NCI-H2029 (cell line): ENCODE measurements at places on chromosomes 2 and 18.
A peak's percentile ranks its signal among the peaks of the same experiment; 100 is the strongest.

DNA sequence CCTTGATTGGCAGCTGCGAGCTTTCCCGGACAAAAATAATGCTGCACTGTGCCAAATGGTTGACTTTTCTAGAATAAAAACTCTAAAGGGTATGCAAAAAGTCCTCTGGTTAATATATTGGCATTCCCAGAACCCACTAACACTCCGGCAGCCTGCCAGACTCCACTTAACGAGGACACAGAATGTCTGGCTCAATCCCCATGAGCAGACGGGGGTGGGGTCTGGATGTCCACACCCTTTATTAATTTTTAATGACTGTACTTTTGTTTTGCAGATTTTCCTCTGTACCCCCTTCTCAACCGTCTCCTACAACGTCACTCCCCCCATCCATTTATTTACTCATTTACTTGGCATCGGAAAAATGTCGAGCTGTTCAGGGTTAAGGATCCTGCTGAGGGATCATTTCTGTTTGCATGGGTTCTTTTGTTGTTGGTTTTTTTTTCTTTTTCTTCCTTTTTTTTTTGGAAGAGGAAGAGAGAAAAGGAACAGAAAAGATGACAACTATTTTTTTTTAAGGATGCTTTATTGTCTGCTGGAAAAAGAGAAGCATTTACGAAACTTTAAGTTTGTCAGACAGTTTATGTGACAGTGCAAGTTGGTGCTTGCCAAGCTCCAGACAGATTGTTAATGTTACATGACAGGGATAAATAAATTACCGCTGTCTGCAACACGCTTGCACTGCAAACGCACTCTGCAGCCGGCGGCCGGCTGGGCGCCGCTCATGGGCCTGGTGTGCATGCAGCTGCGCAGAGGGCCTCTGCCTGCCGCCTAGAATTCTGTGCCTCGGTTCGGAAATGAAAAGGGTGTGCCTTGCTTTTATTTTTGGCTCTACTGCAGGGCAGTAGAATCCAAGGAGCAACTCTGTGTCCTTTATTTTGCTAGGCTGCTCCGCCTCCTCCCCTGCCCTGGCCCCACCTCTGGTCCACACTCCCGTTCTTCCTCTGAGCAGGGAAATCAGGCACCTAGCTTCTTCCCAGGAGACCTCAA is 3.6 kb downstream of the LDLRAD4 start:
- peak; percentile 42 for DNase-seq

DNA sequence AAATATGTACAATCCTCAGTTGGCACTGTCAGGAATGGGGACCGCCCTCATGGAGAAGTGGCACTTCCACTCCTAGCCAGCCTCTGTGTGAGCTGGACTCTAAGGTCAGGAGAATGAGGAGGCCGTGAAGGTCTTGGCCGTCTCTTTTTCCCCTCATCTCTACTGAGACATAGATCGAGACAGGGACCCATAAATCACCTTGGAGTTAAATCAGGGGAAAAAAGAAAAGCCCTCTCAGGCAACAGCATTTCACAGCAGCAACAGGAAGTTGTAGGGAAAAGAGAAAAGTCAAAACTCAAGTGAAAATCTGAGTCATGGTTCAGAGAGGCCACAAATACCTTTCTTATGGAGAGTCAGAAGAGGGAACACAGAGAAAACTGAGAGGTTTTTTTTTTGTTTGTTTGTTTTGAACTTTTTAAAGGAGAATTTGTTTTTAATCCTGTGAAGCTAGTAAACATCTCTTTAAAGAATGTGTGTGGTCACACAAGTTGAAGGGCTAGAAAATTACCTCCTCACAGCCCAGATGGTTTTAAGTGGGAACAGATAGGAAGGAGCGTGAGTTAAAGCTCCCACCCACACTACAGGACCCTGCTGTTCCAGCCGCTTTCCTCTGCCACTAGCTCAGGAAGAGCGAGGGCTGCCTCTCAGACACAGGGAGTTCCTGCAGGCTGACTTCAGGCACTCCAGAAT is 30.6 kb upstream of the CYP1B1 start:
- no peak for DNase-seq

DNA sequence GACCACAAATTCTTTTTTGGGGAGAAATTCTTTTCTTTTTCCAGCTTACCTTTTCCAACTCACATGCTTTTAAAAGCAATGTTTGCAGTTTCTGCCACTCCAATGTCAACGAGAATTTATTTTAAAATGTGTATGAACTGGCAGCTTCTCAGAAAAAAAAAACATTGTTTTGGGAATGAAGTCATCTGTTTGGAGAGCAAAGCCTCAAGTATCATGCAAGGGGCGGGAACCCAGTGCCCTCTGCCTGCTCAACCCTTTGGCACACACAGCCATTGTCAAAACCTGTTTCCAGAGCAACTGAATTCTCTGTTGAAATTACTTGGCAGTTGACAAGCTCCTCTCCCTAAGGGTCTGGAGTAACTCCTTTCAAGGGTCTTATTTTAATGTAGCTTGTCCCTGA is 128.5 kb downstream of the QPCT start:
- DNase-seq, result peak; percentile 92

GRCh38 chr2:42932271-42933151 is 140.1 kb upstream of the HAAO start:
- DNase-seq, result no peak

GRCh38 chr18:55096263-55096951 is 137.1 kb upstream of the CCDC68 start:
- no peak for DNase-seq

DNA sequence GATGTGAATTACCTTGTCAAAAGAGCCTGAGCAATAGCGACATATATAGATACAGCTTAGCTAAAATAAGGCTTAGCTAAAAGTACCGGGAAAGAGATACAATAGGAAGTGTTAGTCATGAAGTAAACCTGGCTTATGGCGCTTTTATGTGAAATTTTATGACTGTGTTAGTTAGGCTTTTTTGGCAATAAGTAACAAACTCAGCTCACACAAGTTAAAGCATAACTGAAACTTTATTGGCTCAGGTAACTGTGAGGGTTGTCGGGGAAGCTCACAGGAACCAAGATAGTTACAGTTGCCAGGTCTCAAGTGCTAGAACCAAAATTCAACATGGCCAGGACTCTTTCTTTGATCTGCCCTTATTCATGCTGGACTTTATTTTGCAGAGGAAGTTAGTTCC is 925.0 kb upstream of the GYPC start:
- DNase-seq, result no peak

GRCh38 chr18:6401687-6402086 is 13.0 kb downstream of the L3MBTL4 start:
- DNase-seq, result no peak

DNA sequence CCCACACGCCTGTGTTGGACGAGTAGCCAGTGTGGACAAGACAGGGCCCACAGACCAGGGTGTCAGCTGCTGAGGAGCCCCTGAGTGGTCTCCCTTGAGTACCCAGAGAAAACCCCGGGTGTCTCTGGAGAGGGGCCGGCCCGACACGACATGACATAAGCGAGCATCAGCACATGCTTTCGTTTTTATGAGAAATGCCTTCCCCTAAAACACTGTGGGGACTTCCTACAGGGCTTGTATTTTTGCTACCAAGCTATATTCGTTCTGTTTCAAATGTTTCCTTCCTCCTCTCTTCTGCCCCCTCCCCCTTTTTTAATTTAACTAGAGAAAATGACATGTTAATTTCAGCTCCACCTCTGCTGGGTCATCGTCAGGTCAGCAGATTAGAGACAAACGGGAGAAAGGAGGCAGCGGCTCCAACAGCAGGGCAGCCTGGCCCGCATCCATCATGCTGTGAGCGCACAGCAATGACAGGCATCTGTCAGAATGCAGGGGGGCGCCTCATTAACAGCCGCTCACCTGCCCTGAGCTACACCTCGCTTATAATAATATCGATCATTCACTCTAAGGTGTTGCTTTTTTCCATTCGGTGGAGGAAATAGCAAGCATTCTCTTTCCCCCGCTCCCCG is 286.2 kb downstream of the ZNF516 start:
- no peak for DNase-seq

GRCh38 chr18:61939046-61939674 is 46.4 kb upstream of the RNF152 start:
- no peak for DNase-seq

- DNase-seq, result no peak
Observed at GRCh38 chr18:45050712-45051601, 370.3 kb downstream of the SETBP1 start.

- DNase-seq, result no peak
Observed at GRCh38 chr2:189024901-189025618, 50.9 kb downstream of the COL3A1 start.

DNA sequence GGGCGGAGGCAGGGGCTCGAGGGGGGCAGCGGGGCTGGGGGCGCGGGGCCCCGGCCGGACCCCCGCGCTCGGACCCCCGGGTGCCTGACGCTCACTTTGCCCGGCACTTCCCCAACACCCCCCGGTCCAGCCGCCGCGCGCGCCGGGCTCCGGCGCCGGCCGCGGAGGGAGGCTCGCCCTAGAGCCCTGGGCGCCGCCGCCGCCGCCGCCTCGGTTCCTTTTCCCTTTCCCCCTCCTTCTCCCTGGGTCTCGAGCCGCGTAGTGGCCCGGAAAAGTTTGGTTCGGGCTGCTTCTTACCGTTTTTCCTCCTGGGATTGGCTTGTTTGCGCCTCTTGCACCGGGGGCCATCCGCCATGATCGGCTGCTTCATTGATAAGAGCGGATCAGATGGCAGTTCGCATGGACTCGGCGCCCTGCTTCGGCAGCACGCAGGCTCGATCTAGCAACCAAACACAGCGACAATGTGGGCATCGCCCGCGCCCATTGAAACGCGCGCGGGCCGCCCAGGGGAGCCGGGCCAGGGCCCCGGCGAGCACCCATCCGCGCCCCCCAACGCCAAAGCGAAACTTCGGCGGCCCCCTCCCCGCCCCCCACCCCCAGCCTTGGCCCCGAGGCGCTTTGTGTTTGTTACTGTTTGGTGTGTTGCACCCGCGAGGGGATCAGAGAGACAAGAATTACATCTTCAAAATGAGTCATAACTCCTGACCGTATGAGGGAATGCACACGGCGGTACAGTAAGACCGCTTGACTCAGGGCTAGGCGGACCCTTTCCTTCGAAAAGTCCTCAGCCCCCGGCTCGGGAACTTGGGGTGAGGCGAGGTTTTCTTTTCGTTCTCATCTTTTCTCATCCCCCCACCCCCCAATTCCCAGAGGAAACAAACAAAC is 2.7 kb downstream of the ZEB2 start:
- no peak for DNase-seq

DNA sequence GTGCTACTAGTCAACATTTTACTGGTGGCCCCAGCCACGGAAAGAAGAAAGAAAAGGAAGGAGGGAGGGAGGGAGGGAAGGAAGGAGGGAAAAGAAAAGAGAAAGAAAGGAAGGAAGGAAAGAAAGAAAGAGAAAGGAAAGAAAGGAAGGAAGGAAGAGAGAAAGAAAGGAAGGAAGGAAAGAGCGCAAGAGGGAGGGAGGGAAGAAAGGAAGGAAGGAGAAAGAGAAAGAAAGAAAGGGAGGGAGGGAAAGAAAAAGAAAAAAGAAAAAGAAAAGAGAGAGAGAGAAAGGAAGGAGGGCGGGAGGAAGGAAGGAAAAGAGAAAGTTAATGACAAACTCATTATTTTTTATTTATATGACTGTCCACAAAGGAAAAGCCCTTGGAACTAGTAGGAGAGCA is 34.9 kb upstream of the SLC35G4 start:
- DNase-seq, result no peak

DNA sequence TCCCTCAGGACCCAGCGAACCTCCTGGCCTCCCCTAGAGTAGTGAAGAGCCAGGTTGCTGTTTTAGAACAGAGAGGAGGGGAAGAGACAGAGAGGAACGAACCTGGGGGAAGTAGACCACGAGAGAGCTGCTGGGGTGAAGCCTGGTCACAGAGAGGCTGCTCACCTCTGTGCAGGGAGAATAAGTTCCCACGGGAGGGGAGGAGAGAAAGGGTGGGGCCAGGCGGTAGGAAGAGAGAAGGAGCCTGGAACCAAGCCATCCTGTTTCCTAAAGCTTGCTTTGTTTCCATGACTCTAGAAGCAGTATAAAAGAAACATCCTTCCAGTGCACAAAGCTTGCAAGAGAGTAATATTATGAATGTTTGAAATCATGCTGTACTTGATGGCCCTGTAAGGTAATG is 147.9 kb downstream of the MYT1L start:
- peak; percentile 23 for DNase-seq

GRCh38 chr18:70132999-70133398 is 72.5 kb downstream of the RTTN start:
- no peak for DNase-seq

- DNase-seq, result no peak
Observed at GRCh38 chr2:81389203-81389602, 1084.7 kb upstream of the LRRTM1 start.

GRCh38 chr2:118403658-118404451 is 315.6 kb downstream of the INSIG2 start:
- DNase-seq, result no peak

GRCh38 chr2:63440612-63441011 is 147.7 kb downstream of the WDPCP start:
- DNase-seq, result no peak

GRCh38 chr18:63909870-63910269 is 2.1 kb downstream of the SERPINB10 start:
- DNase-seq, result no peak

DNA sequence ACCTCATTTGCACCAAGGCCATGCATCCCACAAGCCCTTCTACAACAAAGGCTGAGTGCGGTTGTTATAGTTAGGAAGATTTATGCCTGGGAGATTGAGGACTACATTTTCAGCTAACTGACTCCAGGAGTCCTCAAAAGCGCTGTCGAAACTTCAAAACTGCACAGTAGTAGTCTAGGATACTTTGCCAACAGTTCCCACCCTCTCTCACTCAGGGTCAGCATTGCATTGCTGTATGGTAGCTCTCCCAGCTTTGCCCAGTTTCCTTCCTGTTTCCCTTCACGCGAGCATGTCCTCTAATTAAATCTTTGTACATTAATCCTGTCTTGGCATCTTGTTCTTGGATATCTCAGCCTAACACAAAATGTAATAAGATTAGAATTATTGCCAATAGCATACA is 420.6 kb upstream of the UBE2E3 start:
- no peak for DNase-seq

DNA sequence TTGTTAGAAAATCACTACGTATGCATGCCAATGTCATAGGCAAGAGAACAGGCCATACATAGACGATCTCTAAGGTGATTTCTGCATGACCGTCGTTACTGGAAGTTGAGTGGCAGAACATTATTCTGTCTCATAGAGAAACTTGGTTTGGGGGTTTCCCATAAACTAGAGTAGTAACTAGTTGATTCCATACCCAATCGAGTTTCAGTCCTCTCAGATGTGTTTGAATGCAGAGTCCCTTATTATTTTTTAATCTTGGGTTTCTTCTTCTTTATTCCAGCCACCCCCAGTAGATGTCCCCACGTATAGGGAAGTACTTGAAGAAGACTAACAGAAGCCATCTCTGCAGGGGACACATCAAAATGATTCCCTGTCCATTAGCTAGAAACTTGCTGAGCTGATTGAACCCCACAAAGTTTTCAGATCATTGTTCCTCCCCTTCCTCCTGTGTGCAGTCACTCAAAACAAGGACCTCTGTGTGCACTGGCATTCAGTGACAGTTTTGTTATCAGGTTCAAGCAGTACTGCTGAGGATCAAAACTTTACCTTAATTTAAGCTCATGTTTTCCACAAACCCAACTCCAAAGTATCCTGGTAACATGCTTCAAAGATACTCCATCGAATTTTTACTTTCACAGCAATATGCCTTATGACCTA is 68.4 kb upstream of the CDCA7 start:
- DNase-seq, result no peak

GRCh38 chr2:165618806-165619205 is 149.3 kb downstream of the CSRNP3 start:
- DNase-seq, result no peak

- no peak for DNase-seq
Observed at GRCh38 chr18:78709261-78709809, 270.3 kb upstream of the SALL3 start.

- DNase-seq, result no peak
Observed at GRCh38 chr2:69168950-69169654, 156.1 kb downstream of the ANTXR1 start.
